LHCN-M2 (cell line): ENCODE measurements at places on chromosomes 3 and 15. TPM values are rescaled to one million over a fixed set of nuclear protein-coding genes. Genes with fewer than 3 reads are reported as not detected.

DNA sequence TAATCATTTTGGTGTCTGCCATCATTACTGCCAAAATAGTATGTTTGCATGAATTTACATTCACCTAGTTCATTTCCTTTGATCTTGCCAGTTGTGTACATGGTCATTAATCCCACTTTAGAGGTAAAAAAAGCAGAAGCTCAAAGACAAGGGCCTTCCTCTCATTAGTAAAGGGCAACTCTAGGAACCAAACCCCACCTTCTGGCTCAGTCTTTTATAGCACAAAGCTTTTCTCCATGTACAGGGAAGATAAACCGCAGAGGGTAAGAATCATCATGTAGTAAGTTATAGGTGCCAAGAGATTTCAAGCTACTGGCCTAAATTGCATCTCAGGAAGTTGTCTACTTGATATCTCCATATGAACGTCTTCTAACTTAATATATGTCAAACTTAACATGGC, 19.3 kb upstream of the SPG21 start:
- DNase-seq = peak; percentile 35

GRCh38 chr3:186925826-186926225, 4.5 kb upstream of the ST6GAL1 start:
- no peak for DNase-seq

The PLSCR2 gene
- total RNA-seq = not detected in 2 replicates

The SLC24A5 gene
- not detected in 2 replicates for total RNA-seq

GRCh38 chr3:74023395-74023794, 398.7 kb upstream of the PDZRN3 start:
- DNase-seq = no peak

GRCh38 chr3:142027735-142028134, 121.6 kb downstream of the TFDP2 start:
- DNase-seq = peak; percentile 76

GRCh38 chr15:51132384-51133139, 37.9 kb upstream of the TNFAIP8L3 start:
- DNase-seq = peak; percentile 100

DNA sequence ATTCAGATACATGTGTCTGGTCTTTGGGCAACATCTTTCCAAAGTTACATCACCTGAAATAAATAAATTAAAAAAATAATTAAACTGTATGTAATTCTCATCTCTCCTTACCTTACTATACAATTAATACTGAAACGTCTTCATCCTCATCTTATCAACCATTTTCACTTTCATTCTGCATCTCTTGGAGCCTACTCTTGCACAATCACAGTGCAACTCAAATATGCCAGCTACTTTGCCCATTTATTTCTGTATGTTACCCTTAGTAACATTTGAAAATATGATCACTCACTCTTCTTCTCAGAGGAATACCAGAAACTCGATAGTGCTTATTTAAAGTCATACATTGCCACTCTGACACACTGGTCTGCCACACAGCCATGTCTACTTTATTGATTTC, 1357.1 kb upstream of the CADM2 start:
- no peak for DNase-seq

DNA sequence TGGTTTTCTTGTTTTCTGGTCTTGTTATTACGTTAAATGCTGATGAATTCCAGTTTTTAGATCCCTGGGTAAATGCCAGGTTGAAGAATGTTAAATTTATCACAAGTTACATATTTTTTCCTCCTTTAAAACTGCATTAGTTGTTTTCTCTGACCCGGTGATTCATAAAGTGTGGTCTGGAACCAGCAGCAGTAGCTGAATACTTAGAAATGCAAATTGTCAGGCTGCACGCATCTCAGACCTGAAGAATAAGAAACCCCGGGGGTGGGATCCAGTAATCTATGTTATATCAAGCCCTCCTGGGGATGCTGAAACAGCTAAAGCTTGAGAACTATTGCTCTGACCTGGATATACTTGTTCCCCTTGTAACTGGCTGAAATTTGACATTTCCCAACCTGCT, 69.1 kb downstream of the PEX5L start:
- DNase-seq = peak; percentile 56

The C3orf22 gene
- total RNA-seq = not detected in 2 replicates

The FAM107A gene
- total RNA-seq = not detected in 2 replicates

The WNT5A gene
- total RNA-seq = 173 and 180 TPM in 2 replicates

The SETD5 gene
- total RNA-seq = 51.2 and 51.8 TPM in 2 replicates

GRCh38 chr3:7447197-7447769, 586.4 kb downstream of the GRM7 start:
- no peak for DNase-seq

The GOLGA8O gene
- total RNA-seq = 0.51 and 0.80 TPM in 2 replicates

- no peak for DNase-seq
These were observed 34.1 kb downstream of the WHAMM start for GRCh38 chr15:82843566-82843965.

GRCh38 chr3:172074586-172074985, 35.2 kb downstream of the FNDC3B start:
- DNase-seq = no peak

- no peak for DNase-seq
These were observed 61.8 kb upstream of the P3H2 start for GRCh38 chr3:190182418-190183043.

The RASGRP1 gene
- total RNA-seq = not detected in 2 replicates

DNA sequence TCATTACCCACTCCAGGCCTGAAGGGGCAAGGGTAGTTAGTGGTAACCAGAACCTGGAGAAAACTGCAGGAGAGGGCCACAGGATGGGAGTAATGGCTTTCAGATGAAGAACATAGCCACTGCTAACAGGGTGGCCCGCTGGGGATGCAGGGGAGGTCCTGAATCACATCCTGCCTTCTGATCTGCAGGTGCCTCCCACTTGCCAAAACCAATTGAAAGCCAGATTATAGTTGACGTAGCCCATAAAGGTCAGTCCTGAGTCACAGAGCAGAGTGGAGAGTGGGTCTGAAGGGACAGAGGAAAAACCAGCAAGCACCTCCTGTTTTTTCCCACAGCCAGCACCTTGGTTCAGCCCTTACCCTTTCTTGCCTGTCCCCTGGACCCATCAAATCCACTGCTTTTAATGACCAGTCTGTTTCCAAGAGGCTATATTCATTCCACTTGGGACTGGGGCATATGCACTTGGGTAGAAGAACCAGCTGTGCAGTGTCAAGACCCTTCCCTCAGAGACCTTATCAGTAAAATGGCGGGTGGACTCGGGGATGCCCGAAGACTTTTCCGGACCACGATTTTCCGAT, 646 bp upstream of the SLC35G2 start:
- peak; percentile 78 for DNase-seq

- DNase-seq = peak; percentile 26
These were observed 114.3 kb downstream of the CORO2B start for GRCh38 chr15:68693071-68693470.

DNA sequence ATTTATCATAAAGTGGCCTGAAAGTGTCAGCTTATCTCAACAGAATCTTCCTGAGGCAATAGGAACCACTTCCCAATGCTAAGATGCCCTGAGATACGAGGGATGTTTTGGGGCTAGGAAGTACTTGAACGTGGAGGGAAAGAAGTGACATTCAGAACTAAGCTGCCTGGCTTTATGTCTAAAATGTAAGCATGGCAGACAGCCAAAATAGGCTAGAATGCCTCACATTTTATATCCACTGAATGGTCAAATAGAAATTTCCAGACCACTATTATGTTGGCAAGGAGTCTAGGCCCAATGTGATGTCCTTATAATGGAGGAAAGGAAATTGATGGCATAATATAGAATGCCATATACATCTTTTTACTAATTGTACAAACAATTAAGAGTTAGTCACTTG, 154.9 kb downstream of the PEX5L start:
- DNase-seq = no peak

The MUSTN1 gene
- total RNA-seq = not detected in 2 replicates

DNA sequence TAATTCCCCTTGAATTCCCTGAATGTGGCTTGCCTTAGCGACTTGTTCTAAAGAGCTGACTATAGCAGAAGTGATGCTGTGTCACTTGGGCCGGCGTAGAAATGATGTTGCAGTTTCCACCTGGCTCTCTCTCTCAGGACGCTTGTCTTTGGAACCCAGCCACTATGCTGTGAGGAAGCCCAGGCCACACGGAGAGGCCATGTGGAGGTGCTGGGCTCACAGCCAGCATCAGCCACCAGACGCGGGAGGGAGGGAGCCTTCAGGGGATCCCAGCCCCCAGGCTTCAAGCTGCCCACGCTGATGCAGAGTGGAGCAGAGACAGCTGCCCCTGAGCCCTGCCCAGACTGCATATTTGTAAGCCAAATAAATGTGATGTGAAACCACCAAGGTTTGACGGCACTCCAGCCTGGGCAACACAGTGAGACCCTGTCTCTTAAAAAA, 18.6 kb downstream of the RNU5B-1 start:
- peak; percentile 81 for DNase-seq

DNA sequence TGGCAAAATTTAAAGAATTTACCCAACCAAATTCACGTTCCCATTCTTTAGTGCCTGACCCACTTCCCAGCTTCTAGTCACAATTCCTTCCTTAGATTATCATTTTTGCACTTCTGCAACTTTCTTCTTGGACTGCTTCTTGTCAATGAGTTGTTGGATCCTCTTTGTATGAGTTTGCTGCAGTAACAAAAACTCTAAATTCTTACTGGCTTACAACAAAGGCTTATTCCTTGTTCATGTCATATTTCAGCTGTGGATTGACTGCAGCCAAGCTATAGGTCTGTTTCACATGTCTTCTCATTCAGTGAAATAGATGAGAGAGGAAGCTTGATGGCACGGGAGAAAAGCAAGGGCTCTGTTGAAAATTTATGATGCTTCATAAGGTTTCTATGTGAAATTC, 50.4 kb upstream of the TGFBR2 start:
- DNase-seq = no peak

The MST1R gene
- total RNA-seq = 0.26 TPM in 1 of 2 replicates, not detected in the other

The TRH gene
- total RNA-seq = not detected in 2 replicates

DNA sequence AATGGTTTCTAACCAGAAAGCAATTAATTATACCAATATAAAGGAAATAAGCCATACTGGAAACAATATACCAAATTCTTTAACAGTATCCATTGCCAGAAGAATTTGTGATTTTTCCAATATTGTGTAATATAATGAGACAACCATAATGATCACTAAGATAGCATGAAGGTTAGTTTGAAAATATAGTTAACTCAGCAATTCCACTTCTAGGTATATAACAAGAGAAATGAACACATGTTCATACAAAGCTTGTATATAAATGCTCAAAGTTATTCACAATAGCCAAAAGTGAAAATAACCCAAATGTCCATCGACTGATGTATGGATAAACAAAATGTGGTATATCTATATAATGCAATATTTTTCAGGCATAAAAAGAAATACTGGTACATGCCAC, 369.1 kb downstream of the TBC1D5 start:
- no peak for DNase-seq

The MAGEL2 gene
- total RNA-seq = 0.38 and 0.40 TPM in 2 replicates

The CSTA gene
- 0.46 TPM in 1 of 2 replicates, not detected in the other for total RNA-seq

DNA sequence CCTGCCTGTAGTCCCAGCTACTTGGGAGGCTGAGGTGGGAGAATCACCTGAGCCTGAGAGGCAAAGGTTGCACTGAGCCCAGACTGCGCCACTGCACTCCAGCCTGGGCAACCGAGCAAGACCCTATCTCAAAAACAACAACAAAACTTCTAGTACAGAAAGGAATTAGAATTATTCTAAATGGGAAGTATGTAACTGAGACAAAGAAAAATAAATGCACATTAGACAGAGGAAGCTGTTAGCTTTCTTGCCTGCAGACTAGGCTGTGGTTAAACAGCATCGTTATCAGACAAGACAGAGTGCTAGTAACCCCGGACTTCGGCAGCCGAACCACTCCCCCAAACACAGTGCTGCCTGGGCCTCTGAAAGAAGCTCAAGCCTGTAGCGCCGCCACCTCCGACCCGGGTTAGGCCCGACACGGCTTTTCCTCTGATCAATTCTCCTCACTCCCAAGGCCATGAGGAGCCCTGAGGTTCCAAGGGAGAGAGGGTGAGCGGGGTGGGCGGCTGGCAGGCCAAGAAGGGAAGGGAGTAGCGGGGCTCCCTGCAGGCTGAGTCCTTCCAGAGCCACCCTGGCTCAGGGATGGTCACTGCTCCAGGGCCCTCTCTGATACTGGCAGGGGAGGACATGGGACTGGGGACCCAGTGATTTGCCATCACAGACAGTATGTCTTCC, 44.8 kb upstream of the MUC4 start:
- no peak for DNase-seq

DNA sequence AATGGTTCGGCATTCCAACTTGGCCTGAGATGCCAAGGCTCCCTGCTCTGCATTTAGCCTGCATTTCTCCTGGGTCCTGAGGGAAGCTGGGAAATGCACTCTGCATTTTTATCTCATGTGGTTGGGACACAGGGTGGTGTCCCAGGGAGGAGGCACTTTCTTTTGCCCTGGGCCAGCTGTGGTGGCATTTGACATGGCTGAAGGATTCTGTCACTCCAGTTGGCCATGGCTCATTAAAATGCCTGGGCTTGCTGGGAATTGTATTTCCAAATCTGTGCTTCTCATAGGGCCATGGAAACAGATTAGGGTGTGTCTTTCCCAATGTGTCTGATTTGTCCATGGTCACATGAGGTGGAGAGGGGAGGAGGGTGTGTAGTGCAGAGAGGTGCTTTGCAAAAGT, 128.3 kb upstream of the RGMA start:
- no peak for DNase-seq

- no peak for DNase-seq
These were observed 115.6 kb downstream of the RFX7 start for GRCh38 chr15:56128081-56128480.

GRCh38 chr15:89132611-89133507, 44.6 kb downstream of the ABHD2 start:
- no peak for DNase-seq

The CAND2 gene
- 0.90 and 2.1 TPM in 2 replicates for total RNA-seq

DNA sequence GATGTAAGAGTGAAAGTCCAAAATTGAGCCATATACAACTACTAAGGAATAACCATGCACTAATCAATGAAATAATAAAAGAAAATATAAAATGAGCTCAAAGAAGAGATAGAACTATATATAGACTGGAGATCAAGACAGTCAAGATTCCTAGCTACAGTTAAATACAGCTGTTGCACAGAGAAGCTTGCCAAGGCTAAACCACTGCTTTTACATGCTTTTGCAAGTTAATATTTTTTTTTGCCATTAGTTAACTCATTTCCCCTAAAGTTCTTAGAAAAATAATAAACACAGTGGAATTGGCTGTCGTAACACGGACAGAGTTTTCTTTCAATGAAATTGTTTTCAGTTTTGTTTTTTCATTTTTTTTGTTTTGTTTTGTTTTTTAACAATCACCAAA, 123.0 kb downstream of the VGLL3 start:
- peak; percentile 69 for DNase-seq
